Immature natural killer cell (primary cell): ENCODE measurements at places on chromosomes 13 and 19. TPM values are rescaled to one million over a fixed set of nuclear protein-coding genes. Genes with fewer than 3 reads are reported as not detected.
A peak's percentile ranks its signal among the peaks of the same experiment; 100 is the strongest.

DNA sequence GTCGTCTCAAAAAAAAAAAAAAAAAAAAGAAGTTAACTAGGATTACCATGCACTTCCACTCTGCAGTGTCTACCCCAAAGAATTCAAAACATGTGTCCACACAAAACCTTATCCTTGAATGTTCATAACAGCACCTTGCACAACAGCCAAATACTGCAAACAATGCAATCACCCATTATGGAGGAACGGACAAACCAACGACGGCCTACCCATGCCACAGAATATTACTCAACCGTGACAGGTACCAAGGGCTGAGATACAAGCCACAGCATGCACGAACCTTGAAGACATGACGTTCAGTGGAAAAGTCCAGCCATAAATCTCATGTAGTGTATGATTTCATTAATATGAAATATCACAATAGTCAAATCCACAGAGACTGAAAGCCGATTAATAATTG, 3.0 kb upstream of the SHISA7 start:
- DNase-seq, result no peak
- no peak overlapping the region for H3K27ac ChIP-seq
- peaks cover 13% of the 10 kb centered on the region for H3K4me1 ChIP-seq

DNA sequence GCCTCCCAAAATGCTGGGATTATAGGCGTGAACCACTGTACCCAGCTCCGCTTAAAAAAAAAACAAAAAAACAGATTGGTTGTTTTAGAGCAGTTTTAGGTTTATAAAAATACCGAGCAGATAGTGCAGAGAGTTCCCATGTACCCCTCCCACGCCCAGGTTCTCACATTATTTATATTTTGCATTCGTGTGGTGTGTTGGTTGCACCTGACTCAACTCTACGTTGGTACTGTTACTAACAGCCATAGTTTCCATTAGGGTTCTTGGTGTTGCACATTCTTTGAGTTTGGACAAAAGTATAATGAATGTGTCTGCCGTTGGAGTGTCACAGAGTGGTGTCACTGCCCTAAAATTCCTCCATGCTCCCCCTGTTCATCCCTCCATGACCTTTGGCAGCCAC, 29.1 kb downstream of the MYO9B start:
- no peak overlapping the region for H3K27ac ChIP-seq
- H3K4me3 ChIP-seq, result no peak overlapping the region
- peaks cover 24% of the 10 kb centered on the region for H3K36me3 ChIP-seq
- DNase-seq, result no peak
- H3K4me1 ChIP-seq, result peaks cover 53% of the 10 kb centered on the region
- H3K27me3 ChIP-seq, result peaks cover 4% of the 10 kb centered on the region

The HIPK4 gene
- not detected for polyA plus RNA-seq

- H3K4me3 ChIP-seq, result no peak overlapping the region
- no peaks in the 10 kb centered on the region for H3K4me1 ChIP-seq
- peaks cover 3% of the 10 kb centered on the region for H3K27me3 ChIP-seq
- H3K36me3 ChIP-seq, result no peaks in the 10 kb centered on the region
- H3K27ac ChIP-seq, result no peak overlapping the region
These were observed 17.1 kb upstream of the GPC5 start for GRCh38 chr13:91381371-91381770.

- peak; percentile 38 for DNase-seq
- H3K4me3 ChIP-seq, result peak overlapping the region; percentile 59
- no peaks in the 10 kb centered on the region for H3K36me3 ChIP-seq
- H3K27ac ChIP-seq, result no peak overlapping the region
These were observed 427 bp downstream of the RTBDN start for GRCh38 chr19:12833738-12834565.

DNA sequence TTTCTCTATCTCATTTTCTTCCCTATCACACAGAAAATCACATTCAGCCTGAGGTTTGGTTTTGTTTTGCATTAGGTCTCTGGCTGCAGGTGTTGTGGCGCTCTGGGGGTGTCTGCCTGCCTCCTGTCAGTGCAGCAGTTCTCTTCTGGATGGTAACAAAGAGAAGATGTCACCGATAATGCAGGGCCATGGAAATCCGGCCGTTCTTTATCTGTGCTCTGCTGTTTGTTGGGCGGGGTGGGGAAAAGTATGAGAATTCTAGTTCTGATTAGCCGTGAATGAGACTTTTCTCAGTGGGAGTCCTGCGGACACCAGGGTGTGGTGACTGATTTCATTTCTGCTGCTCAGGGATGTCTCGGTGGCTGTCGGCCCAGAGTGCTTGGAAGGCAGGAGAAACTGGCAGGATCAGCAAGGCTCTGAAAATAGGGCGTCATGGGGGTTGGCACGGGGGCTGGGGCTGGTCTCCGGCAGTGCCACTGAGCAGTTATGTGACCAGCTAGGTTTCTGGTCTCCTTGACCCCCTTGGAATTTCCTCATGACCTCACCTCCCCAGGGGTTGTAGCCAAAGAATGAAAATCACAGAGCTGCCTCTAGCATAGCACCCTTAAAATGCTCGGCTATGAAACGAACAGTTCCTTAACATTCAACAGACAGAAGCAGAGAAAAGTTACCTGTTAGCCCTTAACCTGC, 5.0 kb downstream of the RNF113B start:
- H3K4me1 ChIP-seq, result no peaks in the 10 kb centered on the region
- no peak overlapping the region for H3K4me3 ChIP-seq
- H3K36me3 ChIP-seq, result no peaks in the 10 kb centered on the region
- no peak overlapping the region for H3K27ac ChIP-seq
- peaks cover 2% of the 10 kb centered on the region for H3K27me3 ChIP-seq

The LAIR2 gene
- polyA plus RNA-seq, result 77.7 TPM

The TOMM40 gene
- 25.6 TPM for polyA plus RNA-seq
